ENCODE measurements at places on chromosomes 3 and 15.

DNA sequence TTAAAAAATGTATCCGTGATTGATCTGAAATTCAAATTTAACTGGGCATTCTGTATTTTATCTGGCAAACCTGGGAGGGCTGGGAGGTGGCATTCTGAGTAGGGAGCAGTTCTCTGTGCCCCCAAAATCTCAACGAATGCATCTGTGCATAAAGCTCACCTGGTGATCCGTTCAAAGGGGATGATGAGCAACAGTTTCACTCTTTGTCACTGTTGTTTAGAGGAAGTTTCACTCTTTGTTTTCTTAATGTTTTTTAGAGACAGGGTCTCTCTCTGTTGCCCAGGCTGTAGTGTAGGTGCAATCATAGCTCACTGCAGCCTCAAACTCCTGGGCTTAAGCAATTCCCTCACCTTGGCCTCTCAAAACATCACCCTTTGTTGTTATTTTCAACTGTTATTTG is 186.7 kb downstream of the SSR3 start:
- DNase-seq = no peak

GRCh38 chr15:64748251-64748650 is 27.1 kb downstream of the RBPMS2 start:
- DNase-seq = no peak

DNA sequence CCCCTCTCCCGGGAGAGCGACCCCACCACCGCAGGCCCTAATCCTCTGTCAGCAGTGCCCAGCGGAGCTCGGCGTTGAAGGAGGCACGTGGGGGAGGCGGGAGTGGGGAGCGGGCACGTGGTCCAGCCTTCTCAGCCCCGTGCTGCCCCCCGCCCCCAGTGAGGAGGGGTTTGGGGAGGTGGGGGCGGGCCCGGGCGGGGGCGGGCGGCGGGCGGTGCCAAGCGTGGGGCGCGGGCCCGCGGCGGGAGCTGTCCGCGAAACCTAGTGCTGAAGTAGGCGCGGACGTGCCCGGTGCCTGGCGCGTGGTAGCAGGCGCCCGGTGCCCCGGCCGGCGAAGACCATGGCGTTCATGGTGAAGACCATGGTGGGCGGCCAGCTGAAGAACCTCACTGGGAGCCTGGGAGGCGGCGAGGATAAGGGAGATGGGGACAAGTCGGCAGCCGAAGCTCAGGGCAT is at the start of gene CPLX3:
Gene CPLX3, plus strand, starts transcription at position 264 of the 456 bp plus-strand sequence. Its CDS starts 77 bp downstream, at position 341.
- DNase-seq = no peak

GRCh38 chr3:150740733-150741496 is 22.1 kb downstream of the SIAH2 start:
- peak; percentile 60 for DNase-seq

- DNase-seq = no peak
Measured at GRCh38 chr3:181052256-181052655, 62.7 kb upstream of the DNAJC19 start.

DNA sequence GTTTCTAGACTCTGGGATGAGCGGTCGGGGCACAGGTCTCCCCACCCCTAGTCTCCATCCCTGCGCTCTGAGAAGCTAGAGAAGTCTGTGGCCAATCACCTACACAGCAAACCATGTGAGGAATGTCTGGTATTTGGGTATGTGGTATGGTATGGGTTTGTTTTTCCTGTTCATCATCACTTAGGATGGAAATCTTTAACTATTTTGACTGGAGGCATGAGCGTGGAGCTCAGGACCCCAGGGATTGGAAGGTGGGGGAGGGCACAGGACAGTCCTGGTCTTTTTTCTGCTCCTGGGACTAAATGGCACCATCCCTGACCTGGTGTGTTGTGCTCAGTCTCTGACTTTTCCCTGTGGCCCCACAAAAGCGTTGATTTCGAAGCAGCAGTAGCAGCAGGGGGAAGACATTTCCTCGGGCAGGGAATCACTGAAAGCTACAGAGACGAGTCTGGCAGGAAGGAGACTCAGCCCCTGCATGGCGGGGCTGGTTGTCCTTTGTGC is 191.7 kb upstream of the TPM1 start:
- no peak for DNase-seq

DNA sequence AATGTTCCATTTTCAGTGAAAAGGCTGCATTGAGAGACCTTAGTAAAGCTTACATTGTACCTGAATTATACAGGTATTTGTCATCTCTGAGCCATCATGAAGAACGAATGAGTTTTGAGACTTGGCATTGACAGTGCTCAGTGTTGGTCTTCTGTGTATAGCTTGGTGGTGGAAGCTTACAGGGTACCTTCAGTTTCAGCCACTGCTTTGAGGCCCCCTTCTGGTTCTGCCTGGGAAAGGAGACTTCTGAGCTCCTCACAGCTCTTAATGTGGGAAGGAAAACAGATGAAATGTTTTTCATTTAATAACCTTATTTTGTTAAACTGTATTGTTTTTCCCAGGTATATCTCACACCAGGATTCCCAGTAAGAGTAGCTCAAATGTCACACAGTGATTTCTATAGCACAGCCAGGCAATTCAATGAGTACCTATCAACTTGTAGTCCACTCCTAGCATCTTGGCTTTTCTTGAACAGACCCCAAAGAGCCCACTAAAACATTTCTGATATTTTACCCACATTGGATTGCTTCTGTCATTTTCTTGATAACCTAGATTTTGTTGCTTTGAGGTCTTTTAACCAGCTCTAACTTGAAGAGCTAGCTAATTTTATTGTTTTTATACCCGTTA is 5.6 kb downstream of the SERPINI1 start:
- DNase-seq = peak; percentile 13

- DNase-seq = no peak
Measured at GRCh38 chr3:39407773-39408492, 1.4 kb downstream of the RPSA start.

- no peak for DNase-seq
Measured at GRCh38 chr3:115947325-115947724, 324.0 kb downstream of the GAP43 start.

DNA sequence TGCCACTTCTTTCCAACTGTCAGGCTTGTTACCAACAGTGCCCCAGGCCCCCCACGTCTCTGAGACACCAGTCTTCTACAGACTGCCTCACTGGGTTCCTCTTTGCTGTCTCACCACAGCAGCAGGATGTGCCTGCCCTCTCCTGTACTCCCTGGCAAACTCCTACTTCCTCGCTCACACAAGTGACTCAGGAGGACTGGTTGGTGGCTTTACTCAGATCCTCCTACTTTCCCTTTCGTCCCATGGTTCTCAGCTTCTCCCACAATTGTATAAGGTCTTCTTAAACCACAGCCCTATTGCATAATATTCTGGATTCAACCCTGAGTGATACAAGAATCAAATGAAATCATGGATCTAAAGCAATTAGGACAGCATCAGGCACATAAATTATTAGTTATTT is 246.6 kb upstream of the PROK2 start:
- no peak for DNase-seq

DNA sequence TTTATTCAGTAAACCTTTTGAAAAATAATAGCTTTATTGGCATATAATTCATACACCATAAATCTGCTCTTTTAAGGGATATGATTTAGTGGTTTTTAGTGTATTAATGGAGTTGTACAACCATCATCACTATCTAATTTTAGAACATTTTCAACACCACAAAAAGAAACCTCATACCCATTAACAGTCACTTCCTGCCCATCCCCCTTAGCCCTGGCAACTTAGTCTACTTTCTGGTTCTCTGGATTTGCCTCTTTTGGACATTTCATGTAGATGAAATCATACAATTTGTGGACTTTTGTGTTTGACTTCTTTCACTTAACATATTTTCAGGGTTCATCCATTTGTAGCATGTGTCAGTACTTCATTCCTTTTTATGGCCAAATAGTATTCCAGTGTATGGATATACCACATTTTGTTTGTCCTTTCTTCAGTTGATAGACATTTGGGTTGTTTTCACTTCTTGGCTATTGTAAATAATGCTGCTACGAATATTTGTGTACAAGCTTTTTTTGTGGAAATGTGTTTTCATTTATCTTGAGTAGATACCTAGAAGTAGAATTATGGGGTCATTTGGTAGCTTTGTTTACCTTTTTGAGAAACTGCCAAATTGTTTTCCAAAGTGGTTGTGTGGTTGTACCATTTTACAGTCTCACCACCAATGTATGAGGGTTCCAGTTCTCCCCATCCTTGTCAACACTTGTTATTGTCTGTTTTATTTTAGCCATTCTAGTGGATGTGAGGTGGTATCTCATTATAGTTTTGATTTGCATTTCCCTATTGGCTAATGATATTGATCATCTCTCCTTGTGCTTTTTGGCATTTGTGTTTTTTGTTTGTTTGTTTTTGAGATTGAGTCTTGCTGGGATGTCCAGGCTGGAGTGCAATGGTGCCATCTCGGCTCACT is 45.8 kb downstream of the SMAD3 start:
- DNase-seq = no peak

- DNase-seq = no peak
Measured at GRCh38 chr3:48470286-48470685, 23.7 kb downstream of the ATRIP start.

- no peak for DNase-seq
Measured at GRCh38 chr3:57063032-57063431, 2.6 kb downstream of the SPATA12 start.

DNA sequence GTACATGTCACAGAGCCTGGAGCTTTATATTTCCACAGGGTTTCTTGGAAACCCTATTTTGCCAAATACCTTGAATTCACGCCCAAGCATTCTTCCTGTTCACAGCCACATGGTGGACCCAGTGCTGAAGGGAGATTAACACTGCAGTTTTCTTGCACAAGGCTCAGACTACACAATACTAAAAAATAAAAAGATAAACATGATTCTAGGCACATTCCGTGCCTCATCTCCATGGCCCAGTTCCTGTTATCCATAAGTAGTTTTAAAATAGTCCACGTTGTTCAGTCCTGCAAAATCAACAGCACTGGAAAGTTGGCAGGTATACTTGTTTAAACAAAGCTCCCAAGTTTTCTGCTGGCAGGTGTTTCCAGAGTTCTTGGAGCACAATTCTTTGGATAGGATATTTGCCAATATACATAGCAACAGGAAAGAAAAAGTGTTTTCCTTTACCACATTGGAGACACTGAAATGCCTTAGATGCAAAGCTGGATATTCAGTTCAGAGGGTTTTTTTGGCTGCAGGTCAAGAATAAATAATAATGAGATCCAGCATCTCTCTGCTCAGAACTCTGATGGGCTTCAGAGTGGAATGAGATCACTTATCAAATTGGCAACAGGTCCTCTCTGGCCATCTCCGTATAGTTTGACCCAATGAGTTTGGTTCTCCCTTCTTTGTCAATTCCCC is 88.1 kb upstream of the TGFBR2 start:
- no peak for DNase-seq

DNA sequence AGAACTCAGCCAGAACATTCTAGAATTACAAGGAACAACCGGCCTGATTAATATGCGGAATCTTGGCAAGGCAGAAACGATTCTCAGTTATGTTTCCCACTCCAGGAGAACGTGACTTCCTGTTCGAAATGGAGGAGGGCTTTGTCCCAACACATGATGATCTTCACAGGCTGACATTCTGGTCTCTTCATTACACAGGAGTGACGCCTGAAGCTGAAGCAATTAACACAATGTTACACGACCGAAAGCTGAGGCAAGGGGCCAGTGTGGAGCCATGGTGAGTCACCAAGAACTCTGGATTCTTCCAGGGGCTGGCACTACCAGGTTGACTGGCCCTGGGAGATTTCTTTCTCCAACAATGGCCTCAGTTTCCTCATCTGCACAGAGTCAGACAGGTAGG is 40.9 kb downstream of the RFTN1 start:
- DNase-seq = no peak

DNA sequence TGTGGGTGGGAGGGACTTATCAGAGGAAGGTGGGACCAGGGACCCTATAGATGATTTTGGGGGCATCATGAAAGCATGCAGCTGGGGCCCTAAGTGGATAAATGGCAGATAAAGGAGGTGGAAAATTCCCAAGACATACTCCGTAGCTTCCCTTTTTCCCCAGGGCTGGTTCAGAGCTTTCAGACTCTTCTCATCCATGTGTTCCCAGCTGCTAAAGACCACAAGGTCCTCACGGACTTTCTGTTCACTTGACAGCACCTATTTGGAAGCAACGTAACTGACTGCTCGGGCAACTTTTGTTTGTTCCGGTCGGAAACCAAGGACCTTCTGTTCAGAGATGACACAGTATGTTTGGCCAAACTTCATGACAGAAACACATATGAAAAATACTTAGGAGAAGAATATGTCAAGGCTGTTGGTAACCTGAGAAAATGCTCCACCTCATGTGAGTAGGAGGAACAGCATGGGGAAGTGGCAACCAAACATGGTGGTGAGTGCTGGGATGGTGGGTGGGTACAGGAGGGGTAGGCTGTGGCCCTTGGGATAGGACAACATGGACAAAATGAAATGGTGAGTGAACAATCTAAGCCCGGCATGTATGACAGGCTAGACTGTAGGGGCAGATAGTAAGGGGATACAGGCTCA is 28.7 kb upstream of the SRPRB start:
- DNase-seq = no peak

- no peak for DNase-seq
Measured at GRCh38 chr15:50790778-50791453, 25.4 kb upstream of the SPPL2A start.
